ENCODE measurements at places on chromosomes 1 and 21.
A peak's percentile ranks its signal among the peaks of the same experiment; 100 is the strongest.

- DNase-seq: peak; percentile 43
- H3K27ac ChIP-seq: no peak overlapping the region
- H3K4me3 ChIP-seq: no peak overlapping the region
- H3K36me3 ChIP-seq: no peaks in the 10 kb centered on the region
Measured at GRCh38 chr21:36103434-36103833, 31.4 kb upstream of the CBR3 start.

DNA sequence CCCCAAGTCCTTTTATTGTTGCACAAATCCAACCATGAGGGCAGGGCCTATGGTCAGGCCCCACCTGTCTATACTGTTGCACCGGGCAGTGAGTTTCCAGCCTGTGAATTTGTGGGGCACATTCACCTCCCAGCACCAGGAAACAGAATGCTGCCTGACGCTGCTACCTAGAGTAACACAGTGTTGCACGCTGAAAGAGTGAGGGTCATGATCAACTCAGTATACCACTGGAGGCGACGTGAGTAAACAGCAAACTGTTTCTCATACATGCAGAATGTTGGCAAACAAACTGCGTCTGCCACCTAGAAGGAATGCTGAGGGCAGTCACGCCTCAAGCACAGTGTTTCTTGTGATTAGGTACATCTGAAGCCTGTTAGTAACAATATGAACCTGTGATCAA, 13.4 kb upstream of the LRRC47 start:
- no peaks in the 10 kb centered on the region for H3K27me3 ChIP-seq
- H3K27ac ChIP-seq: no peak overlapping the region
- H3K4me3 ChIP-seq: no peak overlapping the region
- no peaks in the 10 kb centered on the region for H3K36me3 ChIP-seq
- no peak for DNase-seq

- DNase-seq: no peak
- H3K36me3 ChIP-seq: no peaks in the 10 kb centered on the region
- no peaks in the 10 kb centered on the region for H3K27me3 ChIP-seq
- no peak overlapping the region for H3K27ac ChIP-seq
- no peak overlapping the region for H3K4me3 ChIP-seq
Measured at GRCh38 chr1:175254190-175254589, 61.6 kb upstream of the KIAA0040 start.

- H3K36me3 ChIP-seq: no peaks in the 10 kb centered on the region
- no peak overlapping the region for H3K4me3 ChIP-seq
- H3K4me1 ChIP-seq: no peaks in the 10 kb centered on the region
- H3K27ac ChIP-seq: no peak overlapping the region
- DNase-seq: no peak
- no peaks in the 10 kb centered on the region for H3K27me3 ChIP-seq
Measured at GRCh38 chr1:217272385-217272784, 358.5 kb downstream of the GPATCH2 start.

DNA sequence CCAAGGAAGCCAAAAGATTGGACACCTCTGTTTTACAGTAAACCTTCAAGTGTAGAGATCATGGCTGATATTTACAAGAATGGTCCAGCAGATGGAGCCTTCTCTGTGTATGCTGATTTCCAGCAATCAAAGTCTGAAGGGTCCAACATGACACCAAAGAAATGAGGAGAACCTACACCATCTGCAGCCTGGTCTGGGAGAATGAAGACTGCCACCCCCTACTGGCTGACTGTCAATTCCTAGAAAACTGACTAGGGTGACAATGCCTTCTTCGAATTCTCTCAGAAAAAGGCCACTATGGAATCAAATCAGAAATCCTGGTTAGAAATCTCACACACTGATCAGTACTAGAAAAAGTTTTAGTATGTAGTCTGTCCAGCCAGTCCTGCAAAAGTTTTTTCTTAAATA, 83.3 kb downstream of the CDC42BPA start:
- peak; percentile 58 for DNase-seq
- no peak overlapping the region for H3K4me3 ChIP-seq
- H3K36me3 ChIP-seq: no peaks in the 10 kb centered on the region

- no peak for DNase-seq
- H3K4me3 ChIP-seq: no peak overlapping the region
- no peaks in the 10 kb centered on the region for H3K27me3 ChIP-seq
- no peaks in the 10 kb centered on the region for H3K36me3 ChIP-seq
- no peak overlapping the region for H3K27ac ChIP-seq
Measured at GRCh38 chr1:184888505-184888904, 85.8 kb downstream of the NIBAN1 start.

GRCh38 chr1:2210084-2210653, 15.6 kb upstream of the FAAP20 start:
- peaks cover 56% of the 10 kb centered on the region for H3K4me1 ChIP-seq
- H3K36me3 ChIP-seq: no peaks in the 10 kb centered on the region
- H3K27ac ChIP-seq: no peak overlapping the region
- no peak for DNase-seq
- H3K27me3 ChIP-seq: no peaks in the 10 kb centered on the region

DNA sequence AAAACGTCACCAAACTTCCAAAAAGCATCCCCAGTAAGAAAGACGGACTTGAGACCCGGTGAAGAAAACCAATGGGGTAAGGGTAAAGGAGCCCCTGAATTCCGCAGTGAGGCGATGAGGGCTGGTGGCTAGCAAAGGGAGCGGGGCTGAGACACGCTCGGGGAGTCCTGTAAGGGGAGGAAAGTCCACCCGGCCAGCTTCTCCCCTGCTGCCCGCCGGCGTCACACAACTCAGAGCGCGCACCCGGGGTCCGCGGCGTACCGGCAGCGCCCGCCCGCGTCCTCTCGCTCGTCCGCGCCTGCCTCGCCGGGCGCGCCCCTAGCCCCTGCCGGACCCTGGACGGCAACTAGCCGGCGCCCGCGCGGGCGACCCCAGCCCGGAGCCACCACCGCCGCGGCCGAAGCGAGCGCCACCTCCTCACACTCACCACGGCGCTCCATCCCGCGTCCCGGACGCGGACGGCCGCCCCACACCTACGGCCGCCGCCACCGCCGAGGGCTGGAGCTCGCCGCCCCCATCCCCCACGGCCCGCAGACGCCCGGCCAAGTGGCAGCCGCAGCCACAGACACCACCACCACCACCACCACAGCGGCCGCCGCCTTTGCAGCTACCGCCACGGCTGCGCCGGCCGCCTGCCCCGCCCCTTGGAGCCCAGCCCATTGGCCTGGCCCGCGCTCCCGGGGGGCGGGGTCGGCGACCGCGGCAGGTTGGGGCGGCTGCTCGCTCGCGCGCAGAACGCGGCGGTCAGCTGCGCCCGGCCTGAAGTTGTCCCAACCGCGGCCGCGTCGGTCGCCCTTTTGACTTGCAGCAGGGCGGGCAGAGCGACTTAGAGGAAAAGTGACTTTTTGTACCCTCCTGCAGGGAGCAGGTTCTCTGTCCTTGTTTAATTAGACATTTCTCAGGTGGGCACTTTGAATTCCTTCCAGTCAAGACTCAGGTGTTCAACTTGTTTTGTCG, 10.0 kb upstream of the ARHGAP29 start:
- peak overlapping the region; percentile 91 for H3K27ac ChIP-seq
- H3K4me3 ChIP-seq: peak overlapping the region; percentile 84
- DNase-seq: peak; percentile 93
- peaks cover 13% of the 10 kb centered on the region for H3K36me3 ChIP-seq

GRCh38 chr1:54927472-54928240, 40.7 kb upstream of the DHCR24 start:
- H3K4me1 ChIP-seq: peaks cover 15% of the 10 kb centered on the region
- no peak overlapping the region for H3K27ac ChIP-seq
- no peak for DNase-seq
- H3K27me3 ChIP-seq: no peaks in the 10 kb centered on the region
- H3K4me3 ChIP-seq: no peak overlapping the region

GRCh38 chr1:168042362-168042761, 94.4 kb downstream of the GPR161 start:
- H3K4me3 ChIP-seq: no peak overlapping the region
- no peak for DNase-seq
- H3K4me1 ChIP-seq: no peaks in the 10 kb centered on the region
- H3K27ac ChIP-seq: no peak overlapping the region
- H3K27me3 ChIP-seq: no peaks in the 10 kb centered on the region

- no peak for DNase-seq
- H3K36me3 ChIP-seq: no peaks in the 10 kb centered on the region
- no peak overlapping the region for H3K27ac ChIP-seq
- no peak overlapping the region for H3K4me3 ChIP-seq
- H3K4me1 ChIP-seq: no peaks in the 10 kb centered on the region
- H3K27me3 ChIP-seq: no peaks in the 10 kb centered on the region
Measured at GRCh38 chr1:101250656-101251272, 13.9 kb downstream of the S1PR1 start.

- no peak overlapping the region for H3K4me3 ChIP-seq
- H3K27ac ChIP-seq: no peak overlapping the region
- H3K36me3 ChIP-seq: no peaks in the 10 kb centered on the region
- no peaks in the 10 kb centered on the region for H3K27me3 ChIP-seq
- no peaks in the 10 kb centered on the region for H3K4me1 ChIP-seq
Measured at GRCh38 chr1:234091876-234092275, 187.4 kb downstream of the SLC35F3 start.

- H3K4me3 ChIP-seq: no peak overlapping the region
- no peaks in the 10 kb centered on the region for H3K36me3 ChIP-seq
- H3K27me3 ChIP-seq: no peaks in the 10 kb centered on the region
- DNase-seq: no peak
- no peaks in the 10 kb centered on the region for H3K4me1 ChIP-seq
Measured at GRCh38 chr1:155598842-155599331, 11.1 kb upstream of the MSTO1 start.

GRCh38 chr21:32920474-32920873, 105.3 kb upstream of the OLIG2 start:
- no peak overlapping the region for H3K4me3 ChIP-seq
- DNase-seq: no peak
- peaks cover 5% of the 10 kb centered on the region for H3K27me3 ChIP-seq
- H3K4me1 ChIP-seq: no peaks in the 10 kb centered on the region
- no peak overlapping the region for H3K27ac ChIP-seq

DNA sequence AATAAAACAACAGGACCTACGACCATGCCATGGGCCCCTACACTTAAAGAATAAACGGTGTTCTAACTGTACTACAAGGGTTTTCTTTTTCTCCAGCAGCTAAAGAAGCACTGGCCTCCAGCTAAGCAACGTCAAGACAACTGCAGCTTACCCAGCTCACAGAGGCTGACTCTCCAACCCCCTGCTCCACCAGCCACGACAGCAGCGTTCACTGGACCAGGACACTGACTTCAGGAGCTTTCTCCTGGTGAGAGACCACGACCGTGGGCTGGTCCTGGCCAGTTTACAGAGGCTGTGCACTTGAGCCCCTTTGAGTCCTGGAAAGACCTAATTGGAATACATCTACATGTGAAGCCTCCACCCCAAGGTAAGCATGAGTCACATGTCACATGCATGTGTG, 39.4 kb downstream of the WNT9A start:
- H3K27ac ChIP-seq: no peak overlapping the region
- no peaks in the 10 kb centered on the region for H3K4me1 ChIP-seq
- H3K27me3 ChIP-seq: no peaks in the 10 kb centered on the region
- H3K4me3 ChIP-seq: no peak overlapping the region
- H3K36me3 ChIP-seq: no peaks in the 10 kb centered on the region
- no peak for DNase-seq

All from PC-9 (cell line).